ENCODE measurements at places on chromosomes 2 and 18.

DNA sequence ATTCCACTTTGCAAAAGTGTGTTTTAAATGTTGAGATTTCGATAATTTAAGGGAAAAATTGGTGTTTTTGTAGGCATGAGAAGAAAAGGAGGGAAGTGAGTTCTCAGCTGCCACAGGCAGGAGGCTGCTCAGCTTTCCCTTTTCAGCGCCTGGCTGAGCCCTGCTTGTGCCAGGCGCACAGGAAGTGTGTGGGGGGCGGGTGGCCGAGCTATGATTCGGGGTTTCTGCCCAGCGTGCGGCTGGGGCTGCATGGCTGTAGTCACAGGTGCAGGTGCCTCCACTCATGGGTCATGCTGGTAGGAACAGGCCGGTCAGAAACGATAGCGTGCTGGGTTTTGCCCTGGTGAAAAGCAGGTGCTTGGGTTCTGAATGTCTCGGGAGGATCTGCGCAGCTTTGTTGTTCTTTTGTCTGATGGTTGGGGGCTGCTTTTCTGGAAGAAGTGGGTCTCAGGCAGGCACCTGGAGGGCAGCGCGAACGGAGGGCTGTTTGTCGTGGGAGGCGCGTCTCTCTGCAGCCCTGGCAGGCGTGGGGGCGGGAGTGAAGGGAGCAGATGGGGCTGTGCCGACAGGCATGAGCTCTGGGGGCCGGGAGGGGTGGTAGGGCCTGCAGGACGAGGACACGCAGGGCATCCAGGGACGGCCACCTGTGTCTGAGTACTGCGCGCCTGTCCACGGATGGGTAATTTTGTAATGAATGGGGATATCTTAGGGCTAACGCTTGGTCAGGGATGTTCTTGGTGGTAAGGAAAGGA, 2.1 kb downstream of the KCNG2 start:
- no peak for DNase-seq

GRCh38 chr2:222569826-222570225, 86.1 kb downstream of the FARSB start:
- DNase-seq, result no peak

- no peak for DNase-seq
These were observed 8.4 kb downstream of the INPP4A start for GRCh38 chr2:98453083-98453482.

DNA sequence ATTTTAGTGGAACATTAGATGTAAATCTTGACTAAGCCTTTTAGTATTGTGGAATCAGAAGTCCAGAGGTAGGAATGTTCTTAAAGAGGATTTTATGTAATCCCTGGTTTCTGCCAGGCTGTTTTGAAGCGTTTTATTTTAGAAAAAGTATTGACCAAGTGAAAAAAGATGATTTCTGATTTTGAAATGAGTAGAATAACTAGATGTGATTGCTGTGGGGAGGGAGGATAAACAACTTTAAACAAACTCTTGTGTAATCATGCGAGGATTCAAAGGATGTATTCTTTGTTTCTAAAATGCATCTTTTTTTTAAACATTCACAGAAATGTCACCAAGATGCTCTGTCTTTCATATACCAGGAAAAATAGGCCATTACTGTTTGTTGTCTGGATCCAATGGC, 53.9 kb downstream of the PHLPP1 start:
- DNase-seq, result no peak

- DNase-seq, result no peak
These were observed 83.9 kb downstream of the WDSUB1 start for GRCh38 chr2:159202568-159203071.

DNA sequence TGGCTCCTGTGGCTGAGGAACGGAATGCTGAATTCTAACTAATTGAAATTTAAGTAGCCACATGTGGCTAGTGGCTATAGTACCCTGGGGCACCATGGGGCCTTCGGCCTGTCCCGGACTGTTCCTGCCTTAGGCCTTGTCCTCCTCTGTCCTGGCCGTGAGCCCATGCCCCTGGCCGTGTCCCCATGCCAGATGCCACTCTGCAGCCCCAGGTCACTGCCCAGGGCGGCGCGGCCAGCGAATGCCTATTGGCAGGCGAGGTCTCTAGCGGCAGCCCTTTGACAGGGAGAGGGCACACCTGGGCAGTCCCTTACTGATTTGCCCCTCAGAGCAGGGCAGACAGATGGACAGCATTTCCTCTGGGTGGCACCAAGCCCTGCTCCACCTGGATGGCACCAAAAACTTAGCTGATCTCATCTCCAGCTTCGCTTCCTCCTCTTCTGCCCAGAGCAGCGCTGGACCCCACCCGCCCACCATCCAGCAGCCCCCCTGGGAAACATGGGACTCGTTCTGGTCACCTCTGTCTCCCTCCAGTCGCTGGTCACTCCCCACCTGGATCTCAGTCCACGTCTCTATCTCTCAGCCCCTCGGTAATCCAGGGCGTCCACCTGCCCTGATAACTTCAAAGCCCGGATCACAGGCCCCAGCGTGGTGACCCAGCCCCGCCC, 1.1 kb upstream of the DGKD start:
- no peak for DNase-seq

DNA sequence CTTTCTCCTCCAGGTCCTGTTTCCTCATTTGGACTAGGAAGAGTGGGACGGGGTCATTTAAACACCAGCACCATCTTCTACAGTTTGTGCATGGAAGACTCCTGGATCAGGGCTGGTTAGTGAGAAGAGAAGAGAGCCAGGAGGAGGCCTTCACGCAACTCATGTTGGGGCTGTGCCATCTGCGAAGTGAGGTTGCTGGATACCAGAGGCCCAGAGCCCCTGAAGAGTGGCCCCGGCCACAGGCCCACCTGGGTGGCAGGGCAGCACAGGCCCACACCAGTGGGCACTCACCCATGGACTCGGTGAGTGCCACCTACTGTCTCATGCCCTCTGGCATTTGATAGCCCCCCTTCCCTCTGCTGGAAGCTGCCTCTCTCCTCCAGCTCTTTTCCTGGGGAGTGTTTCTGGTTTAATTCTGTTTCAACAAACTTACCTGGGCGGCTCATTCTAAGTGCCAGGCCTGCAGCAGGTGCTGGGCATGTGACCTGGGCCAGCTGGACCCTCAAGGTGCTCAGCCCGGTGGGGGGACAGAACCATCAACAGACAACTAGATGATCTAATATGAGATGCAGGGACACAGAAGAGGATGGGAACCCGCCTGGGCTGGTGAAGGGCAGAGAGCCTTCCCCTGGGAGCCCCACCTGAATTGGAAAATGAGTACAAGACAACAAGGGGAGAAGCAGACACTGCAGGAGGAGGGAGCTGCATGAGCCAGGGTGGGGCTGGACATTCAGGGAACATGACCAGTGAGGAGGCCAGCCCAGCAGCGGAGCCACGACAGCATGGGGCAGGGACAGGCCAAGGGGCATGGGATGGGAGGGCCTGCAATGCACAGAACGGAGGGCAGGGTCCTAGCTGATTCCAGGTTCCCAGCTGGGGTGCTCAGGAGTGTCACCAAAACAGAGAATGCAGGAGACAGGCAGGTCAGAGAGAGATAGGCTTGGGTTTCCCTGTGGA, 70.6 kb downstream of the MARCO start:
- no peak for DNase-seq

GRCh38 chr2:158011055-158011771, 90.5 kb upstream of the UPP2 start:
- DNase-seq, result no peak

GRCh38 chr2:143140864-143141661, 11.8 kb downstream of the ARHGAP15 start:
- no peak for DNase-seq

- DNase-seq, result no peak
These were observed at the start of gene CAPG for GRCh38 chr2:85409845-85410583. TSS of gene CAPG (minus strand) at chr2:85410366. CDS start at chr2:85402145, 8,221 bp downstream.

GRCh38 chr2:70888923-70889715, 46.6 kb upstream of the ATP6V1B1 start:
- DNase-seq, result no peak

GRCh38 chr2:39127973-39128372, 7.1 kb upstream of the SOS1 start:
- DNase-seq, result no peak

DNA sequence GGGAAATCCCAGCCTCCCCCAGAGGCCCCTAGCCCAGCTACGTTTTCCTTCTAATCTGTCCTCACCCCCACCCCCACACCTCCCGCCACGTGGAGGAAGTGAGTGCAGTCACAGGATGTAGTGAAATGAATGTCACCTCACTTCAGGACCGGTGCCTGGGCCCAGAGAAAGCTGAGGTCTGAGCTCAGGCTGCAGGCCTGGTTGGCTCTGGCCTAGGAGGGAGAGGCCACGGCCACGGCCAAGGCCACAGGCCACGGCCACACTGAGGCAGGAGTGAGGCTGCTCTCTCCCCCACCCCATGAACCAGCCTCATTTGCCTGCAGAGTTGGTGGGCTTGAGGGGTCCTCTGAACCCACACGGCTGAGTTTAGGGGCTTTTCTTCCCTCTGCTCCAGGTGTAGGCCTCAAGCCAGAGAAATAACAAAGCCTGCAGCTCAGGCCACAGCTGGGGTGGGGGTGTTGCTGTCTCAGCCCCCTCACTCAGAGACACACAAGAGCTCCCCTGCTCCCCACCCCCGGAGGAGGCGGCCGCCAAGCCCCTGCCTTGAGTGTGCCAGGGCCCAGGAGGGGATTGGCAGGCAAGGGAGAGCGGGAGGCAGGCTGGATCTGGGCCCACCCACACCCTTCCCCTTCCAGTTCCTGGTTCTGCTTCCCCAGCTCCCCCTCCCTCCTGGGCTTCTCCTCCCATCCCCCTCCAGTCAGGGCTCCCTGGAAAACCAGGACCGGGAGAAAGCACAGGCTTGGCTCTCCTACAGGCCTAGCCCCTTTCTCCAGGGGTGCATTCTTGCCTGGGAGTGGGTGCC, 27.0 kb downstream of the DNMT3A start:
- no peak for DNase-seq

- DNase-seq, result no peak
These were observed 139.4 kb upstream of the SERTAD2 start for GRCh38 chr2:64792995-64793639.

DNA sequence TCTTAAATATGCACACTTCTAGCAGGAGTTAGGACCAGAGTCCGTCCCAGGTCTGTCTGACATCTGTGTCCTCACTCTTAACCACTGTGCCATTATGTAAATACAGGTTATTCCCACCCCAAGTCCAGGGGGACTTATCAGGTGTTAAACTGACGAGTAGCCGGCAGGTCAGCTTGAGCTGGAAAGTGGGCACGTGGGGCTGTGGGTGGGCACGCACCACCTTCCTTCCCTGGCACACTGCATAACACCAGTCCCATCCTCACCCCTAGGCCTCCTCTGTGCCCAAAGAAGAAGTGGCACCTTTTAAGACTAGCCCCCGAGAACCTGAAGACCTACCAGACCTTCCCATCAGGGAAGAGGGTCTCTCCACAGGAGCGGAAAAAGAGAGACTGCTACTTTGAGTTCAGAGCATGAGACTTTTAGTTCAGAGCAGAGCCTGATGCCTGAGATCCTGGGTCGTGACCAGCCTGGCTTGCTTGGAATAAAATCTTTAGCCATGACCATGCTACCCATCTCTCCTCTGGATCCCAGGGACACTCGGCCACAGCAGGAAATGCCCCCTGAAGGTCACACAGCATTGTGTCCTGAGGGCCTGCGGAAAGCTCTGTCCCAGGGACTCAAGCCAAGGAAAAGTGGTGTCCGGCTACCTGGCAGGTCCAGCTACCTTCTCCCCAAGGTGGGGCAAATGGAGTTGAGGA, 62.0 kb downstream of the CIB4 start:
- DNase-seq, result no peak

DNA sequence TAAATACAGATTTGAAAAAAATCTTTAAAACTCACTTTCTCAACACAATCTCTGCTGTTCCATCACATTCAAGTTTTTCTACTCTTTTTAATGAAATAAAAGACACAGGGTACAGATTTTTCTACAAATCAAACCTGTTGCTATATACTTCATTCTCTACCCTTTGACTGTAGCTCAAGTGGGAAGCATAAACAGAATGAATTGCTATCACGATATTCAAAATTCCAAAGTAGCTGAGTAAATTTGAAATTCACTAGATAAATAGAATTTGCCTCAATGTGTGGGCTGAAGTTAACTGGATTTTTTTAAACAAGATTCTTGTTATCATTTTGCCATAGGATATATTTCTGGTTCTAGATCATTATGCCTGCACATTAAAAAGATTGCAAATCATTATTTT, 185.9 kb downstream of the ZNF521 start:
- DNase-seq, result no peak

- no peak for DNase-seq
These were observed 22.2 kb upstream of the DNAH6 start for GRCh38 chr2:84494070-84494469.

Data from NCI-H2081 treated with DMSO at 0.1 percent for 48 hours (cell line).